A549 treated with CpdA at 1 μM for 4 hours (cell line): ENCODE measurements at places on chromosomes 5 and 9. TPM values are rescaled to one million over a fixed set of nuclear protein-coding genes. Genes with fewer than 3 reads are reported as not detected.

The SV2C gene
- total RNA-seq = not detected in 5 replicates

The AQP7 gene
- total RNA-seq = 0.19 to 0.49 TPM (median 0.24 TPM) in 5 replicates

The CYLC2 gene
- total RNA-seq = not detected in 5 replicates

The TLR4 gene
- 0.06 to 0.34 TPM (median 0.10 TPM) in 5 replicates for total RNA-seq

The LPAR1 gene
- 10.7 to 12.1 TPM (median 11.3 TPM) in 5 replicates for total RNA-seq

The TRIM7 gene
- 27.2 to 44.1 TPM (median 42.4 TPM) in 5 replicates for total RNA-seq

The STOM gene
- total RNA-seq = 89.1 to 150 TPM (median 93.9 TPM) in 5 replicates
